ENCODE measurements at places on chromosomes 13 and 19.

DNA sequence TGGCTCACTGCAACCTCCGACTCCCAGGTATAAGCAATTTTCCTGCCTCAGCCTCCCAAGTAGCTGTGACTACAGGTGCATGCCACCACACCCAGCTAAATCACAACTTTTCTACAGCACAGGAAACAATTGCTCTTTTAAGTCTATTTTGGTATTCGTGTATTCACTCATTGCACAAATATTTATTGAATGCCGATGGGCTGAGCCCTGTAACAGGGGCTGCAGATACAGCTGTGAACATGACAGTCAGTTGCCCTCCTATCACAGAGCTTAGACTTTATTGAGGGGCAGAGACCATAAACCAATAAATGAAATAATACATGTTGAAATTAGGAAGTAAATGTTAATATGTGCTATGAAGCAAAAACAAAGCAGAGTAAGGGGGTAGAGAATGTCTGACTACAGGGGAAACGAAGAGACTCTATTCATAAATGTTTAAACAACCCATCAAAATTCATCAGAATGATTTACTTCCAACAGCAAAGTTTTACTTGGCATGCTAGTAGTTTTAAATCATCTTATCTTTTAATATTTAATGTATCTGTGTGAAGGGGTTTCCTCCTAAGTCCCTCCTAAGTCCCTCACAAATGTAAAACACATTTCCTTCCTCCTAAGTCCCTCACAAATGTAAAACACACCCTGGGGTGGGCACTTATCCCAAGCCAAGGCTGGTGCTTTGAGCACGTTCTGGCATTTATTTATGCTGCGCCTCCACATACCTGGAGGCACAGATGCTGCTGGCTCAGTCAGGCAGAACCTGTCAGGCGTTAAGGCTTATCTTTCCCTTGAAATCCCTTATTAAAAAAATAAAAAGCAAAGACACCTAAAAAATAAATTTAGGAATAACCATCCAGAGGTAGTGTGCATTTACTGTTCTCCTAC is 140.8 kb downstream of the MIPEP start:
- no peak for DNase-seq

GRCh38 chr13:26370553-26370952 is 116.6 kb downstream of the CDK8 start:
- DNase-seq, result no peak

DNA sequence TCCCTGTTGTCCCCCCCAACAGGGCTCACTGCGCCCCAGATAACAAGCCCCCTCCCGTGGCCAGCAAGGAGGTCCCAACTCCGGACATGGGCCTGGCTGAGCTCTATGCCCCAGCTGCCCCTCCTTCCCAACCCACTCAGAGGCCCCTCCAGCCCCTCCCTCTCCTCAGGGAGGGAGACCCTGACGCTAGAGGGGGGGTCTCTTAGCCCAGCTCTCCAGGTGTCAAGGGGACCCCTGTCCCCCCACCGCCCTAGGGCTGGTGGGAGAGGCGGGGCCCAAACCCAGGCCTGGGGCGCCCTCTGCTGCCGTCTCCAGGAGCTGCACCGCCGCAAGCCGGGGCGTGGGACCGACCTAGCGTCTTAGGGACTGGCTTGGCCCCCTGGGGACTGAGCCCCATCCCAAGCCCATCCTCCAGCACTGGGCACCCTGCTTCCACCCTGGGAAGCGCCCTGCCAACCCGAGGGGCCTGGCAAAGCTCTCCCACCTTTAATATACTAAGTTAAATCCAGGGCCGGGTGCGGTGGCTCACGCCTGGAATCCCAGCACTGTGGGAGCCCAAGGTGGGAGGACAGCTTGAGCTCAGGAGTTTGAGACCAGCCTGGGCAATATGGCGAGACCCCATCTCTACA is 1.4 kb downstream of the GRIN3B start:
- peak; percentile 68 for DNase-seq

DNA sequence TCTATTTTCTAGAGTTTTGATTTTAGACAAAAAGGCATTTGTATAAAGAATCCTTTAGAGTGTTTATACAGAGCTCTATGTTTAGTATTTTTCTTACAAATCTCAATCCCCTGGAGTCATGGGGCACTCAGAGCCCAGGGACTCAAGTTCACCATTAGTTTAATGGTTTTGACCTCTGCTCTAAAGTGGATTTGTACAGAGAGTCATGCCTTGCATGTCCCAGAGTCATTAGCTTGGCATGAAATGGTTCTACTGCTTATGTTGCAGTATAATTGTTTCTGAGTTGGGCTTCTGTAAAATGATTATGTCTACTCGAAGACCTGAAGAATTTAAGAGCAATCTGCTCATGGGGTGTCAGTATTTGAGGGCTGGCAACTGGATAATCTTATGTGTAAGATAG is 406.2 kb downstream of the DLEU7 start:
- DNase-seq, result no peak

- no peak for DNase-seq
Observed at GRCh38 chr13:44816701-44817100, 172.6 kb downstream of the NUFIP1 start.

DNA sequence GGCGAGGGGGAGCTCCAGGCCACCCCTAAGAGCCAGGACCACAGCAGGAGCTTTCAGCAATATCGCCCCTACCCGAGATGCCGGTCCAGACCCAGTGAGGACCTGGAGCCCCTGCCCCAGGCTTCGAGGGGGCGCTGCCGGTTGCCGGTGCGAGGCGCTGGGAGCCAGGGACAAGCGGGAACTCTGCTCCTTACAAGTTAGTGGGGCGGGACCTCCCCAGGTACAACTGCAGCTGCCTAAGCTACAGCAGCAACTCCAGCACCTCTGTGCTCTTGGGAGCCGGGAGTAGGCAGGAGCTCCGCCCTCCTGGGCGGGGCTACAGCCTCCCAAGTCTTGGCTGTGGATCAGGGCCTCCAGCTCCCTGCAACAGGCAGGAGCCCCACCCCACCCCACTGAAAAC is 15.2 kb upstream of the TSC22D1 start:
- DNase-seq, result no peak

DNA sequence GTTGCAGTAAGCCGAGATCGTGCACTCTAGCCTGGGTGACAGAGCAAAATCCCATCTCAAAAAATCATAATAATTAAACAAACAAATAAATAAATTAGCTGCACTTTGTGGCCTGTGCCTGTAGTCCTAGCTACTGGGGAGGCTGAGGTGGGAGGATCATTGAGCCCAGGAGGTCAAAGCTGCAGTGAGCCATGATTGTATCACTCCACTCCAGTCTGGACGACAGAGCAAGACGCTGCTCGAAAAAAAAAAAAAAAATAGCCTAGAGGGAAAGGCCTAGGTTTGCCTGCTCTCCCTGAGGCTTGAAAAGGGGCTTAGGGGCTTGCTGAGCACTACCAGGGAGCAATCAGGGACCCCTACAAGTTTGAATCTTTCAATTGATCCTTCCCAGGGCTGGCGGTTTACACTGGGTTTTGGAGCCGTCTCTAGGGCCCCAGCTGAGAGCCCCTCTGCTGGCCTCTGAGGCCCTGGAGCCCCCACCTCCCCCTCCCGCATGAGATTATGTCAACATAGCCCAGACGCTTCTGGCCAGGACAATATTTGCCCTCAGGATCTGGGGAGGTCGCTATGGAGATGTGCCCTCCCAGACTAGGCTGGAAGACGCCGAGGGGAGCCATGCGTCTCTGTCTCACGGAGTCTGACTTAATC is 10.4 kb upstream of the GIPR start:
- DNase-seq, result no peak

DNA sequence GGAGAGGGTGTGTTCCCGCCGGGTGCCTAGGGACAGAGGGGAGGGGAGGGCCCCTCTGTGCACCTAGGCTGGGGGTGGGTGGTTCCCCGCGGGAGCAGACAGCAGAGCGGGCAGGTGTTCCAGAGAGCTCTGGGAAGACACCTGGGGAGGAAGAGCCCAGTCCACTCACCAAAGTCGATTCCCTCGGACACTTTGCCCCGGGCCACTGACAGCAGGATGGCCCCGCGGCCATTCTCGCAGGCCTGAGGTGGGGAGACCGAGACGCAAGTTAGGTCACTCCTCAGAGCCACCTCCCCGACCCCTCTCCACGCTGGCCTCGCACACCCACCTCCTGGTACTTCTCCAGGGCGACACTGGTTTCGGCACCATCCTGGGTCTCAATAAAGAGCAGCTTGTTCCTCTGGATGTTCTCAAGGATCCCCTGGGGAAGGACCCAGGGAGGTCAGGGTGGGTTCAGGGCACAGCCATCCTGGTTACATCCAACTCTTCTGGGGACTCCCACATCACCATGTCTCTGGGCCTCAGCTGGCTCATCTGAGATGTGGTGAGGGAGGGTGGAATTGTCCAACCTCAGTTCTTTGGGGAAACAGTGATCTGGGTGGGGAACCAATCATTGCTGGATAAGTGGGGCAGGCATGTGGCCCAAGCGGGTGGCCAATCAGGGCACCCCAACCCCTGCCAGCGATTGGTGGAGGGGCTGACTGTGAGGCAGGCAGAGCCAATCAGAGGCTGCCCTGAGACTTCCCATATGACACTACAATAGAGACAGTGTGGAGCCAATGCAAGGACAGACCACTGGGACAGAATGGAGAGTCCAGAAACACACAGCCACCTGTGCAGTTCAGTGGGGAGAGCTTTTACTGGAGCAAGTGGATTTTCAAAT is 12.6 kb downstream of the KLC3 start:
- DNase-seq, result no peak

GRCh38 chr19:13089139-13089856 is 13.4 kb downstream of the LYL1 start:
- peak; percentile 42 for DNase-seq

DNA sequence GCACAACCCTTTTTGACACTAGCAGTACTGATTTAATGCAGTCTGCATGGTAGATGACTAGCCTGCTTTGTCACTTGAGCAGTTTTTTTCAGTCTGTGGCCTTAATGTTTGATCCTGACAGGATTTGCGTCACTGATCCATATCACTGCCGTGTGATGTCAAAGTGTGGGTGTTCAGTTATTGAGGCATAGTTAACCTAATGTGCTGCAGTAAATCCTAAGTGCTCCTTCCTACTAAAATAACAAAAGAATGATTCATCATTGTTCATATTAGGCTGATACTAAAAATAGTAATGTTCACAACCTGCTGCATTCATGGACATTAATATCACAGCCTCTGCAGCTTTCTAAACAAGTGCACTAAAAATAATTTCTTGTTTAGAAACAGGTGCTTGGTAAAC is 121.9 kb upstream of the MLNR start:
- DNase-seq, result no peak

- no peak for DNase-seq
Observed at GRCh38 chr13:110894086-110894485, 20.8 kb downstream of the ANKRD10 start.

- no peak for DNase-seq
Observed at GRCh38 chr19:3555653-3556422, 1.5 kb downstream of the MFSD12 start.

DNA sequence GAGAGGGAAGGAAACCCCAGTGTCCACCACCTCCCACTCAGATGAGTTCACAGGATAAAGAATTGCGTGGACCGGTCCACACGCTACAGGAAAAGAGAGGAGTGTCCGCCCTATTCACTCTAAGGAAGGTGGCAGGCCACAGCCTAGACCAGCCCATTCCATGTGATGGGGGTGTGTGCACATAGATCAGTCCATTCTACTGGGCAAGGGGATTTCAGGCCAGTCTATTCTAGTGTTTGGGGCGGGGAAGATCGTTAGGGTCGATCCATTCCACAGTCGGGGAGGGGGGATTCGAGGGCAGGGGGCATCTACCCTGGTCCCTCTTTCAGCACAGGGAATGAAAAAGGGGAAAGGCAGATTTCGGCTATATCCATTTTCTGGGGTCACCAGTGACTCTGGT is 7.8 kb downstream of the FIZ1 start:
- DNase-seq, result no peak

DNA sequence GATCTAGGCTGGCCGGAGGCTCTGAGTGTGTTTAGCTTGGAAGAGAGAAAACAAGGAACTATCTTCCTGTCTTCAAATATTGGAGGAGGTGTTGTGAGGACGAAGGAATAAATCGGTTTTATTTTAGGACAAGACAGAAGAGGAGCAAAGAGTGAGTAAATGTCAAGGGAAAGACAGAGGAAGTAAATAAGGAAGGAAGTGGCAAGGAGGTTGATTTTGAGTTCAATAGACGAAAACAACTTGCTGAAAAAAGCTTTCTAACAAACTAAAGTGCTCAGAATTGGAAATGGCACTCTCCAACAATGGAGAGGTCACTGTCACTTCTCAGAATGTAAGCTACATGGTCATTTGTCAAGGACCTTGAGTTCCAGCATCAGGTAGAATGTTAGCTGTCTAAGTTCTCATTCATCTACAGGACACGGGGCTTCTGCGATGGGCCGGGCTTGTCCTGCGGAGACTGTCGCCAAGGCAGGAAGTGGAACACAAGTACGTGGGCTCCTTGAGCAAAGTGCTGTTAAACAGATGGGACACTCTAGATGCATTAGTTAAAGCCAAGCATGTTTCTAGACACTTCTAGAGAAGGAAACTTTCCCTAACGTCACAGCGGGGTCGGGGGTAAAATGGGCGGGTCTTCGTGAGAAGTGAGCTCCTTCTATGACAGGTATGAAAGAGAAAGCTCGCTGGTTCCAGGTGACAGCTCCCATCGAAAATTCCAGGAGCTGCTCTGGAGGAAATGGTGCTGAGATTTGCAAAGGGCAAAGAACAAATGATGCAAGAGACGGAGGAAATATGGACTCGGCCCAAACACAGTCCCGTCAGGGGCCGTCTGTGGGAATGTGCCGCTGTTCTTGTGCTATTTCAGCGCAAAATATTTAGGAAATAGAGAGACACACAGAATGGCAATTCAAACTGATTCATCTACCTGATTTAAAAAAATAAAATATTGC is 103.9 kb upstream of the UBL3 start:
- peak; percentile 33 for DNase-seq

DNA sequence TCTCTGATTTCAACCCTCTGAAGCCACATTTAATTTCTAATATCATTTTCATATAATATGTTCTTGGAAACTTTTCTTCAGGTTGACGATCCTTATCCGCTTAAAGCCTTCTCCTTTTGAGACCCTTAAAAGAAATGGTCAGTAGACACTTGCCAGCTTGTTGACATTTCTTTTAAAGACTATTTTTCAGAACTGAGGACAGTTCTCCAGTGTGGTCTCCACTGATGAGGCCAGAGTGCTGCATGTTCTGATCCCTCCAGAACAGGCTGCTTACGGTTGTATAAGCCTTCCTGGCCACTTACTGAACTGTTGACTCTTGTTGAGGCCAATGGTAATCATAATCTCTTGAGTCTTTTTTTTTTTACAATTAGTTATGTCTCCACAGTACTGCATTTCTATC is 477.3 kb downstream of the FGF9 start:
- no peak for DNase-seq

DNA sequence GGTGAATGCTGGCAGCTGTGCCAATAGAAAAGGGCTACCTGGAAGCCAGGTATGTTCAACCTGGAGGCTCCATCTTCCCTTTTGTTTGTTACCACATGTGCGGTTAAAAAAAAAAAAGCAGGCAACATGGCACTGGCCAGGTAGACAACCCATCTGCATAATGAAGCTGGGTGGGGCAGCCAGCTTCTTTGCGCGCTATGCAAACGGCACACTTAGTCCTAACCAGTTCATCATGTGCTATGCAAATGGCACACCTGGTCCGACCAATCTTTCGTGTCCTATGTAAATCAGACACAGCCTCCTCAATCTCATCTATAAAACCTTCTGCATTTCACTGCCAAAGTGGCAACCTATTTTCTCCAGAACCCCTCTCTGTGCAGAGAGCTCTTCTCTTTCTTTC is 11.3 kb upstream of the IGSF23 start:
- no peak for DNase-seq

GRCh38 chr19:47832723-47833122 is 11.0 kb downstream of the CRX start:
- DNase-seq, result no peak
